ENCODE measurements at places on chromosomes 16 and 17.
A peak's percentile ranks its signal among the peaks of the same experiment; 100 is the strongest.

- no peak for DNase-seq
Measured at GRCh38 chr16:67177743-67178699, 5.7 kb downstream of the MATCAP1 start.

GRCh38 chr16:88782454-88783390 is 2.3 kb downstream of the PIEZO1 start:
- no peak for DNase-seq

DNA sequence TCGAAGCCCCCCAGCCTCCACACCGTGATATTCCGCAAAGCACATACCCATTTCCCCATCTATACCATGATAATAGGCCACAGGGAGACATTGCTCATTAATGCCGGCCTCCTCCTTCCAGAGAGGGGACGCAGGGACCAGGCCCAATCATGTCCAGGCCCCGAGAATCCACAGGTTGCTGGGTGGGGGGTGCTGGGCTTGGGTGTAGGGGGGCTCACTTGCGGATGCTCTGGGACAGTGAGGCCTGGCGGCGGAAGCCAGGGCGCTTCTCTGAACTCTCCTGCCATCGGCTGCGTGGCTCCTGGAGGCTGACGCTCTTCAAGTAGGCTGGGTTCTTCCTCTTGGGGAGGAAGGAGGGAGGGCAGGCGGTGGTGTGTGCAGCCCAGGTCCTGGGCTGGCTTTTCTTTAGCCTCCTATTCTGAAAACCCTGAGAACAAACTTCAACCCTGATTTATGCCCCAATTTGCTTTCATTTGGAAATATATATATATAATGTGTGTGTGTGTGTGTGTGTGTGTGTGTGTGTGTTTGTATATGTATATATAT is 12.2 kb downstream of the AANAT start:
- DNase-seq, result no peak

DNA sequence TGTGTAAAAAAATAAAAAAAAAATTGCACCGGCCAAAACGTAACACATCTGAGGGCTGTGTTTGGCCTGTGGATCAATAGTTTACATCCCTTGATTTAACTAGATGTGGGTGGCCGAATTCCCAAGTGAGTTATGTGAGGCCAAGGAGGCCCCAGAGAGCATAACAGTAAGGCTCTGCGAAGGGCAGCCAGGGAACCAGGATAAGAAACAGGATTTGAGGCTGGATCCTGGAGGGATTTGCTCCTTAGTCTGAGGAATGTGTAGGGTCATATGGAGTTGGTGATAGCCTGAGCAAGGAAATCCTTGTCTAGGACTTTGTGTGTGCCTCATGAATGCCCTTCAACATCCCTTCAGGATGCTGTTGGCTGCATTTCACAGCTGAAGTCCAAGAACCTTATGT is 2.0 kb downstream of the PHKG2 start:
- DNase-seq, result no peak

- DNase-seq, result peak; percentile 12
Measured at GRCh38 chr17:50949128-50949988, 83.2 kb upstream of the TOB1 start.

Data from tibial nerve (tissue), 4 donors.